Activated CD4-positive, alpha-beta memory T cell treated with anti-CD3 and anti-CD28 coated beads, Interleukin-2, amount 10 ng/mL, durations not matched to agents 7 days and 5 days (primary cell): ENCODE measurements at places on chromosomes 4 and X.

DNA sequence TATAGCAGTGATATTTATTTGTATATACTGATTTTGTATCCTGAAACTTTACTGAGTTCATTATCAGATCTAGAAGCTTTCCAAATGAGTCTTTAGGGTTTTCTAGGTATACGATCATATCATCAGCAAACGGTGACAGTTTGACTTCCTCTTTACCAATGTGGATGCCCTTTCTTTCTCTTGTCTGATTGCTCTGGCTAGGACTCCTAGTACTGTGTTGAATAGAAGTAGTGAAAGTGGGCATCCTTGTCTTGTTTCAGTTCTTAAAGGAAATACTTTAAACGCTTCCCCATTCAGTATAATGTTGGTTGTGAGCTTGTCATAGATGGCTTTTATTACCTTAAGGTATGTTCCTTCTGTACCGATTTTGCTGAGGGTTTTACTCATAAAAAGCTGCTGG lies 37.5 kb downstream of the CBR4 start:
- no peak for DNase-seq

GRCh38 chrX:37818031-37818430 lies 29.3 kb downstream of the DYNLT3 start:
- no peak for DNase-seq

DNA sequence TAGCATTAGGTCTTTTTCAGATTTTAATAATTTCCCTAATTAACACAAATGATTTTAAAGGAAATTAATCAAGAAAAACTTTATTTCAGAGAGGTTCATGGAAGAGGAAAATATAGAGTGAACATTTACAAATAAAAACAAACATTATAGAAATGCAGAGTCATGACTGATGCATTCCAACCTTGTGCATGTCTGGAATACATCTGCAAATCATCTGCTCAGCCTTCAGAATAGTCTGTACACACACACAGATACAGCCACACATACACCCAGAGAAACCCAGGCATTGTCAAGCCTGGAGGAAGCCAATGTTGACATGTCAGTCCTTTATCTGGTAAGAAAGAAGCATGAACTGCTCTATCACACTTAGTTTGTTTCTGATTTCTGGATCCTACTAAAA lies 61.3 kb upstream of the NFKB1 start:
- DNase-seq = no peak

DNA sequence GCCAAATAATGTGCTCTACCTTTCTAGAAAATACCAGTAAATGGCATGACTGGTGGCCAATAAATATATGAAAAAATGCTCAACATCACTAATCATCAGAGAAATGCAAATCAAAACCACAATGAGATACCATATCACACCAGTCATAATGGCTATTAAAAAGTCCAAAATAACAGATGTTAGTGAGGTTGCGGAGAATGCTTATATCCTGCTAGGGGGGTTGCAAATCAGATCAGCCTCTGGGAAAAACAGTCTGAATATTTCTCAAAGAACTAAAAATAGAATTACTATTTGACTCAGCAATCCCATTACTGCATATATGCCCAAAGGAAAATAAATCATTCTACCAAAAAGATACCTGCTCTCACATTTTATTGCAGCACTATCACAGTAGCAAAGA lies 115.1 kb downstream of the RASGEF1B start:
- no peak for DNase-seq

GRCh38 chr4:10584042-10584441 lies 100.5 kb downstream of the CLNK start:
- no peak for DNase-seq

DNA sequence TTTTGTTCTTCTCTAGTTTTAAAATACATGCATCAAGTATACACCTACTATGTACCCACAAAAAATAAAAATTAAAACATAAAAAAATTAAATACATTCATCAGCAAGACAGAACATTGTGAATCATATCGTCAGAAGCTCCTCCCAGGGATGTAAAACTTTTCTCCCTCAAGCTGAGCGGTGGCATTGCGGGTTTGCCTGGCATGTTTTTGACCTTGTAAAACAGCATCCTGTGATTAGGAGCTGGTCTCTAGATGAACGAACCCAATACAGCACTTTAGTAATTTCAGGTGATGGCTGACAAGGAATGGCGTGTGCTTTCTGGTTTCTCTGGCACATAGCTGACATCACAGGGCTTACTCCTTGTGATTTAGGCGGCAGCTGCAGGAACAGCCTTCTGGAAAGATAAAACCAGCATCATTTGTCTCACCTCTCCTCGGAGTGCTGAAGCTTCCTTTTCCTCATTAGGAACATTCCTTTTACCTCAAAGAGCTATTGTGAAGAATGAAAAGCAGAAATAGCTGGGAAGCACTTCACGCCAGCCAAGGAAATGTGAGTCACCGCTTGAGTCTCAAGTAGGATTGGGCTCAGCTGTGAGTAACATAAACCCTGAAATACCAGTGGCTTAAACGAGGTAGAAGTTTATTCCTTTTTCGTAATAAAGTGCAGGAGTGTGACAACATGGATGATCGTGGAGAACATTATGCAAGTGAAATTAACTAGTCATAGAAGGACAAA lies 44.3 kb downstream of the NYX start:
- DNase-seq = no peak

- peak; percentile 67 for DNase-seq
These were observed 28.1 kb downstream of the BEX3 start for GRCh38 chrX:103404231-103405008.

- no peak for DNase-seq
These were observed 350.3 kb downstream of the ZIC3 start for GRCh38 chrX:137916090-137916746.

DNA sequence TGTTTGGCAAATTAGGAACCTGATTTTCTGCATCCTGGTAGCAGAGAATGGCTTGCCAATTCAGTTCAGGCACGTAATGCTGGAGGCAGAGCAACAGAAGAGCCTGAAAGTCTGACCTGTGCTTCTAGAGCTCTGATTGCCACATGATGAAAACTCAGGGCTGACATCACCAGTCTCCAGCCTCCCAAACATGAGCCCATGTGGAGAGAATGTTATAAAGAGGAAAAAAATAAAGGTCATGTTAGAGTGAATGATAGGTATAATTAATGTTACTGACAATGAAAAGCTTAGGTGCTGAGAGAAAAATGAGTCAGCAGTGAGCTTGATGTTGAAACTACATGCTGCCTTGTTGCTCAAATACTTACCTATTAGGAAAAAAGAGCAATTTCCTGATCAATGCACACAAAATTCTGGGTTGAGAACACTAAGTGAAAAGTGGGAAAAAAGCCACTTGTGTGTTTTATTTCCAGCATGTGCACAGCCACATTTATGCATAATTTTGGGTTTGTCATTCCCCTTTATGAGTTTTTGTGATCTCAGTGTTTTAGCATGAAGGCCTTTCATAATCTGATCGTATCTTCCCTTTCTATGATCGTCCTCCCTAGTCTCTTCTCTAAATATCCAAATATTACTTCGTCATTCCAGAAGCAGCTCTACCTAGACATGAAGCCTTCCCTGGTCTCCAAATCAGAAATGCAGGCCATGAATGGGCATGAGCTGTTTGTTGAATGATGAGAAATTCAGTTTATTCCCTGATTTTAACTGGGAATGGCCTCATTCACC lies 113.3 kb upstream of the CPEB2 start:
- no peak for DNase-seq

- no peak for DNase-seq
These were observed 59.3 kb downstream of the MAD2L1 start for GRCh38 chr4:120007191-120007871.

- DNase-seq = no peak
These were observed 235.1 kb upstream of the HCCS start for GRCh38 chrX:10875995-10876394.

GRCh38 chr4:123770884-123771283 lies 374.3 kb downstream of the SPRY1 start:
- no peak for DNase-seq

GRCh38 chrX:115679460-115679859 lies 118.5 kb downstream of the PLS3 start:
- no peak for DNase-seq

DNA sequence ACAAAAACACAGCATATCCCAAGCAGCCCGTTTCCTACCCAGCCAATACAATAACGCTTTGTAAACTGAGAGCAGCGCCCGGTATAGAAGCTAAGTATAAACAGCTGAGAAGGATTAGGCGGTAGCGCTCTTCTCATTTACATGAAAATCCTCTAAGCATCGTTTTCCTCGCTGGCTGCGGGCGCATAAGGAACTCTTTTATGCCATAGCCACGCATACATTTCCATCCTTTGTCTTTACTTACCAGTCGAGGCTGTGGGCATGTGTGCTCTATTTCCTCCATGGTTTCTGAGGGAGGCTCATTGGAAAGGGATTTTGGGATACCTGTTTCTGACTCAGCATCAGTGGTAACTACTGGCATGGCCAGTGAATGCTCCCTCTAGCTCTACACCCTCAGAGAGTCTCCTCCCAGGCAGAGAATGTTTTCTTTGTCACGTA lies 383 bp downstream of the PCYT1B start:
- DNase-seq = no peak

- DNase-seq = no peak
These were observed 14.1 kb upstream of the PAPSS1 start for GRCh38 chr4:107734120-107734519.

DNA sequence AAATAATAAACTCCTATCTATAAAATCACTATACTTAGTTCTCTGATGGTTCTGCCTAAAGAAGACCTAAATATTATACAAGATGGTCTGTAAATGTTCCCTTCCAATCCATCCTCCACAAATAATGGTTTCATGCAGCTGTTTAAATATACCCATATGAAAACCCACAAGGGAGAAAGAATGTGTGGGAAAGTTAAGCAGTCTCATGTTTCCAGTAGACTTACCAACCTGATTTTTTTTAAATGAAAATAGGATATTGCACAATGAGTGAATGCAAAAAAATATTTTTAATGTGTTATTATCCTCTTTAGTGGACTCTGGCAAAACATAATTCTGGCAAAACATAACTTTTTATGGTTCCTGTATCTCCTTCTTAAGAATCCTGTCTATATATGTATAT lies 23.3 kb downstream of the CAMK2D start:
- no peak for DNase-seq

DNA sequence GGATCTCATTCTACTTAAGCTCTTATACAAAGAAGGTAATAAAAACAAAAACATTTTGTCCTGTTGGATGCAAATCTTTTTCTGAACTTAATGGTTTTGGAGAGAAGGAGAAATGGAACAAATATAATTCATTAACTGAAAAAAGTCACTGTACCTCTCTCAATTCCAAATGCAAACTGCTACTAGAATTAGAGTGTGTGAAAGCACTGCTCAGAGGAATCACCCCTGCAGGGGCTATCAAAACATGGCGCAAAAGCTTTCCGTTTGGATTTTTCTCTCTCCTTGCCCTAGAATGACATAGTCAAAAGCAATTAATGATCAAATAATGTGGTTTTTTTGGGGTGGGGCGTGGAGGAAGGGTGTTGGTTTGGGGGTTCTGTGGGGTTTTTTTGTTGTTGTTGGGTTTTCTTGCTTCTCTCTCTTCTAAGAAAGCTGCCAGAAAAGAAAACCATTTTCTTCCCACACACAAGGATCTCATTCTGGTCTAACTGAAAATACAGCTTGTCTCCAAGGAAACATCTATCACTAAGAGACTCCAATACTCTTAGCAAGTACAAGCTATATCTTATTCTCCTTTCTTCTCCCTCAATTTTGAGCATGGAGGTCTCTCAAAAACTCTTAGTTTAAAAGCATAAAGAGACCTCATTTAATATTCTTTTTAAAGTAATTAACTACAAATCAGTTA lies 41.6 kb downstream of the USP46 start:
- DNase-seq = peak; percentile 30

DNA sequence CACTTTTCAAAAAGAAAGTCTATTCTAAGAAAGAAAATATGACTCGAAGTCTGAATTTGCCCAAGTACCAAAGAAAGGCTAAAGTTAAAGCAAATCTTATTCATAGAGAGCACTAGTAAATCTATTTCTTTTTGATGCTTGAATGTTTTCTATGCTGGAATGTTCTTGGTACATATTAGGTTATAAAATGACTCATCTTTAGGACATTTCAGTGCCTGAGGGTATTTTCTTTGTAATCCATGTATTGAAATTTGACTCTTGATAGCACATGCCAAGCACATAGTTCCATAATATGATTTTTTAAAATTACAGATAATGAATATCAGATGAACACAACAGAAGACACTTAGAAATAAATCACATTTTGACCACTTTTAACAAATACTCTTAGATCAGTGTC lies 232.8 kb downstream of the TRIML1 start:
- DNase-seq = no peak

- DNase-seq = no peak
These were observed 1217.0 kb downstream of the RAPGEF2 start for GRCh38 chr4:160319868-160320260.

GRCh38 chr4:173934933-173935620 lies 348.4 kb downstream of the FBXO8 start:
- no peak for DNase-seq

DNA sequence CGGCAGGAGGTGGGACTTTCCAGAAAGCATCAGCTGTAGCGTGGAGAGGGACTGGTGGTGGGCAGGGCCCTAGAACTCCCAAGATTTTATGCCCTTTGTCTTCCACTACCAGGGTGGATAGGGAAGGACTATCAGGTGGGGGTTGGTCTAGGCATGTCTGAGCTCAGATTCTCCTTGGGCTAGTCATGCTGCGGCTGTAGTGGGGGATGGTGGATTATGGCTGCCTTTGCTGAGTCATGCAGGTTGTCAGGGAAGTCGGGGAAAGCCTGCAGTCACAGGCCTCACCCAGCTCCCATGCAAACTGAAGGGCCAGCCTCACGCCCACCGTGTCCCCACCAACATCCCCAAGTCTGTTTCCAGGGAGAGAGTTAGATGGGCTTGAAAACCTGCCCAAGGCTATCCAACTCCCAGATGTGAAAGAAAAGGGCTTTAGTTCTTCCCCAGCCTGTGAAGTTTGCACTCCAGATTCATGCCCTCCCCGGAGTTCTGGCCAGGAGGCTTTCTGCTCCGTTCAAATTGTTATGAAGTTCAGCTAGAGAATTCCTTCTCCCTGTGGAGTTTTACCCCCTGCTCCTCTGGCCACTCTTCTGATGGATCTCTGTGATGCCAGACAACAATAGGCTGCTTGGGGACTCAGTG lies 13.4 kb upstream of the MEPE start:
- no peak for DNase-seq

GRCh38 chrX:4450177-4450576 lies 736.7 kb upstream of the PRKX start:
- no peak for DNase-seq

DNA sequence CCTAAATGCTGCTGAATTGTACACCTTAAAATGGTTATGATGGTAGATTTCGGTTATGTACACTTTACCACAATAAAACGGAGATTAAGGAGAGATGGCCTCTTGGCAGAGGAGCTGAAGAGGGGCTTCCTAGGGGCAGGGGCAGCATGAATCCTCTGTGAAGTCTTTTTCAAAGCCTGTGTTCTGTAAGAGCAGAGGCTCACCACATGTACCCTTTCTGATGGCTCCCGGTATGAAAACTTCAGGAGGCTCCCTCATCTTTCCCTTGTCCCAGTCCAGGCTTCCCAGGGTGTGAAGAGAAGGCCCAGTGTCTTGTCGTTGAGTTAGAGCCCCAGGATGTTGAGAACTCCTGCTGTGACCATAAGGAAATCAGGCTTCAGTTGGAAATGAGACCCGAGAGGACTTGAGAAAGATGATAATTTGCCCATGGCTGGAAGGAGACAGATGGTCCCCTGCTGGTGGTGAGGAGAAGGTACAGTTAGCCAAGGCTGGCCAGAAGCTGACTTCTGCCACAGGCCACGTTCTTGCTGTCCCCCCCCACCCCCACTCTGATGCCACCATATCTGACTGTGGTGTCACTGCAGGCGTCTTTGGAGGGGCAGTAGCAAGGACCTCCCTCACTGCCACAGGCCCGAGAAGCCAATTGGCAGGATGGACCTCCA lies 31.8 kb upstream of the MTM1 start:
- DNase-seq = no peak
